ENCODE measurements at places on chromosomes 1 and 21.

DNA sequence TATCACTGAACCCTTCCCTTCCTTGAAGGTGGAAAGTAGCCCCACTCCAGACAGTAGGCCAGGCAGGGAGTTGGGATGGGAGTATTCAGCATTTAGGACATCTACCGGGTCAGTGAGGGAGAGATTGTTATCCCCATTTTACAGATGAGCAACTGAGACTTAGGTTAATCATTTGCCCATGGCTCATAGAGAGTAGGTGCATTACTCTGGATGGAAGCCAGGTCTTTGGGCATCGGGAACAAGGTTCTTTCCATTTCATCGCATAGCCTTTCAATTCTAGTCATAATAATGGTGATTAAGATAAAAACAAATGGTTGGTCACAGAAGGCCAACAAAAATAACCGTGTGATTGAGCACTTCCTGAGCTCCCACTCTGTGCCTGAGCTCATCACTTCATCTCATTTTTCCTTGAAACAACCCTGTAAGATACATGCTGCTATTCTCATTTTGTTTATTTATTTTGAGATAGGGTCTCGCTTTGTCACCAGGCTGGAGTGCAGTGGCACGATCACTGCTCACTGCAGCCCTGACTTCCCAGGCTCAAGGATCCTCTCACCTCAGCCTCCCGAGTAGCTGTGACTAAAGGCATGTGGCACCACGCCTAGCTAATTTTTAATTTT, 64.8 kb downstream of the NAV1 start:
- DNase-seq = no peak

DNA sequence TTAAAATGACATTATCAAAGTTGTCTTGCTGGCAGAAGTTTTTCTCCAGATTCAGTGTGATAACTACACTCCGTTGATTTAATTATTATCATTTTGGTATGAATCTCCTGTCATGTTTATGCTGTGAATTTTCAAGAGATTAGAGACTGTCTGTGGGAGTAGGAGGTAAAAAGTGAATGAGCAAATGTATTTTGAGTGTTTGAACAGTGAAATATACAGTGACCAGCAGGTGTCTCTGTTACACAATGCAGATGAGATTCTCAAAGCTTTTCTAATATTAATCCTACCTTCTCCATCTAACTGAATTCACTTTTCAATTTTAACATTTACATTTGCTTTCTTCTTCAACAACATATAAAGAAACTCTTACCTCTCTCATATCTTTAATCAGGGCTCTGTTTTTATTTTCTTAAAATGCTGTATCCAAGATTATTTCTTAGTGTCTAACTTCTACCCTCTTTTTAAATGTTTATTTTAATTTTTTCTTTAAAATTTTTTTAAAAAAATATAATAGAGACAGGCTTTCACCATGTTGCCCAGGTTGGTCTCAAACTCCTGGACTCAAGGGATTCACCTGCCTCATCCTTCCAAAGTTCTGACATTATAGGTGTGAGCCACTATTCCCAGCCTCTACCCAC, 20.9 kb upstream of the HSPA13 start:
- no peak for DNase-seq

- DNase-seq = no peak
Observed at GRCh38 chr1:1325288-1326074, 879 bp downstream of the CPTP start.

GRCh38 chr1:226632922-226633351, 84.4 kb downstream of the STUM start:
- no peak for DNase-seq
